A549 (cell line): ENCODE measurements at places on chromosomes 2 and 18. TPM values are rescaled to one million over a fixed set of nuclear protein-coding genes. Genes with fewer than 3 reads are reported as not detected.

MYL12A gene
- 514 to 544 TPM (median 539 TPM) in 3 replicates for polyA plus RNA-seq

C2orf80 gene
- polyA plus RNA-seq: not detected in 3 replicates

HOXD12 gene
- polyA plus RNA-seq: not detected in 3 replicates

TRABD2A gene
- 7.0 to 7.4 TPM (median 7.1 TPM) in 3 replicates for polyA plus RNA-seq

TTN gene
- not detected in 3 replicates for polyA plus RNA-seq

RAD51AP2 gene
- polyA plus RNA-seq: not detected in 3 replicates

MEIS1 gene
- polyA plus RNA-seq: 1.9 to 2.1 TPM (median 2.0 TPM) in 3 replicates
